ENCODE measurements at places on chromosomes 12 and 14.
A peak's percentile ranks its signal among the peaks of the same experiment; 100 is the strongest.

GRCh38 chr12:104243551-104243950, 28.0 kb downstream of the TXNRD1 start:
- DNase-seq = no peak

DNA sequence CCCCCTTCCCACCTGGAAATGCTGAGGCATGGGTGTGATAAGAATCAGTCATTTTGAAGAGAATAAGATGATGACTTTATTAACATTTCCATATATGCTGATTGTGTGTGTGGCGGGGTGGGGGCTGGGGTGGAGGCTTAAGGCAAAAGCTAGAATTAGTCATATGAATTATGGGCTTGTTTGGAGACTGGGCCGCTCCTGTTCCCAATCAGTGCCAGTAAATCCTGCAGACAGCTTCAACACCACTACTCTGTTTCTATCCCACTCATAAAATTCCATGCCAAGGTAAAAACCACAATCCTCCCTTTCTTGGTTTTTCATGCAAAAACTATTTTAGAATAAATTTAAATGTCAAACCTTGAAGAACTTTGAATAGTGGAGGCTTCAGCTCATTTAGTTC, 29.9 kb upstream of the SLC38A2 start:
- no peak for DNase-seq

DNA sequence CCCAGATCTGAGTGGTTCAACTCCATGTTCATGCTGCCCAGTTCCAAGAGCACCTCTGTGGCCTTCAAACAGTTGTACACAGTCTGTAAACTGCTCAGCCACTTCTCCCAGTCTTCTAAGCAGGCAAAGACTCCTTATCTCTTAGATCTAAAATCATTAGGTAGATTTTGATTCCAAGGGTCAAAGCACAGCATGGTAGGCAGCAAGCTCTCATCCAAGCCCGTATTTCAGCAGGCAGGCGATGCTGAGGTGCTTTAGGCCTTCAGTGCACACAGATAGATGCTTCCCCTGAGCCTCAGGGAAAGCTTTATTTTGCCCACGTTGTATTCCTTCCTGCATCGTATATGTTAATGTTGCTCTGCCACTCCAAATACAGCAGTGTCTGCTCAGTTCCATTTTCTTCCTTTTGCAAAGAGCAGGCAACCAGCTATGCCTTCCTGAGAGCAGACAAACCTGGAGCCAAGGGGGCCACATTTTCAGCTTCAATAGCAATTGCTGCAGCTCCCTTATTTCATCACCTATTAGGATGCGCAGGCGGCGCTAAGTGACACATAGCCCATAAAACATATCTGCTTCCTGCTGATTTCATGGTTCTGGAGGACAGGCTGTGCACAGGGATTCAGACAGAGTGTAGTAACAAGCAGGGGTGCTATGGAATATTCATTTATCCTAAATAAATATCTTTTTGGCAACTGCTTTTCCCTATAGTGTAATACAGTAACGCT, 67.5 kb downstream of the ETV6 start:
- peak; percentile 75 for DNase-seq

- DNase-seq = peak; percentile 28
Observed at GRCh38 chr12:4441355-4442335, 4.0 kb downstream of the FGF6 start.

GRCh38 chr14:104130974-104131651, 7.3 kb upstream of the KIF26A start:
- DNase-seq = peak; percentile 77
